ENCODE measurements at places on chromosomes 2 and 18.

DNA sequence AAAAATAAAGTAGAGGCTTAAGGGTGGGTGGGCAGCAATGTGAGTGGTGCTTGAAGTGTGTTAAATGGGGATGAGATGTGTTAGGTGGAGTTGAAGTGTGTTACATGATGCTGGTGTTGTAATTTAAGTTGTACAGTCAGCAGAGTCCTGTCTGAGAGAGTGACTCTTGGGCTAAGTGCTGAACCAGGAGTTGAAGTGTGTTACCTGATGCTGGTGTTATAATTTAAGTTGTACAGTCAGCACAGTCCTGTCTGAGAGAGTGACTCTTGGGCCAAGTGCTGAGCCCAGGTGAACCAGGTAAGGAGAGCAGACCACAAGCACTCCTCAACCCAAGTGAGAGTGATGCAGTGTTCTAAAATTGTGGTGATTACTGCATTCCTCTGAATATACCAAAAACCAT, 40.6 kb downstream of the LCLAT1 start:
- DNase-seq: no peak

DNA sequence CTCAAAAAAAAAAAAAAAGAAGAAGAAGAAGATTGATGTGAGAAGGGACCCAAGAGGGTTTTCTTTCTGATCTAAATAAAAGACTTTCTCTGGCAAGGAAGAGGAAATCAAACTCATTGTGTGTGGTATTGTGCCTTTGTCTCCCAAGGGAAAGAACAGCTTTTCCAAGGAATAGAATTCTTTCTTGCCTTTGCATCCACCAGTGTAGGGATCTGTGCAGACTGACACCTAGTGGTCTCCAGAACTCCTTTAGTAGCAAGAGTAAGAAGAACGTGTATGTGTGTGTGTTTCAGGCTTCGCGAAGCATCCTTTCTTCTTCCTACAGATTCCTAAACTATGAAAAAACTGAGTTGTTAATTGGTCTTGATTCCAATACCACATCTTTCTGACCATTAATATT, 33.5 kb upstream of the CRIM1 start:
- DNase-seq: no peak

GRCh38 chr2:166516712-166517303, 22.8 kb upstream of the SCN7A start:
- DNase-seq: no peak

- no peak for DNase-seq
Measured at GRCh38 chr2:32622570-32623310, 5.1 kb upstream of the TTC27 start.

GRCh38 chr2:207255565-207256470, 90.1 kb upstream of the KLF7 start:
- DNase-seq: no peak

DNA sequence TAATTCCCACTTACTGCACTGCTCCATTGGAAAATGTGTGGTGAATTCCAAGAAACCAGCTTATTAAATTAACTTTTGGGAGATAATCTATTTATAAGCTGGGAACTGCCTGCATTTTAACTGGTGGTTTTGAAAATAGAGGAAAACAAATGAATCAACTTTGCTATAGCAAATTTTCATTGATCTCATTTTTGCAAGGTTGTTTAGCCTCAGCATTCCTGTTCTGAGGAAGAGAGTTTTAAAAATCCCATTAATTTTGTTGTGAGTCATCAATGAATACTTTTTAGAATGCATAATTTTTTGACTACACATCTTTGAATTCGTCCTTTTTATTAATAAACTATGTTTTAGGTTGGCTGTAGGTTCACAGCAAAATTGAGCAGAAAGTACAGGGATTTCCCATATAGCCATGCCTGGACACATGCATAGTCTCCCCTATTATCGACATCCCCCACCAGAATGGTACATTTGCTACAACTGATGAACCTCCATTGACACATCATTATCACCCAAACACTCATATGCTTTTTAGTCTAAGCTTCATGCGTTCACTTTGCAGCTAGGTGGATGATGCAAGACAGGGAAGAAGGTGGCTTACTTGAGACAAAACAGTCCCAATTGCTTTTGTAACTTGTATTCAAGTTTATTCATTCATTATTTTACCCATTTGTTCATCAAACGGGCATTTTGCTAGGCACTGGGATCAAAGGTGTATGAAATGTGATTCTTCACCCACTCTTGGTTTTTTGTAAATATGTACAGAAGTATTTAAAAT, 106.9 kb downstream of the ZNF521 start:
- DNase-seq: no peak

DNA sequence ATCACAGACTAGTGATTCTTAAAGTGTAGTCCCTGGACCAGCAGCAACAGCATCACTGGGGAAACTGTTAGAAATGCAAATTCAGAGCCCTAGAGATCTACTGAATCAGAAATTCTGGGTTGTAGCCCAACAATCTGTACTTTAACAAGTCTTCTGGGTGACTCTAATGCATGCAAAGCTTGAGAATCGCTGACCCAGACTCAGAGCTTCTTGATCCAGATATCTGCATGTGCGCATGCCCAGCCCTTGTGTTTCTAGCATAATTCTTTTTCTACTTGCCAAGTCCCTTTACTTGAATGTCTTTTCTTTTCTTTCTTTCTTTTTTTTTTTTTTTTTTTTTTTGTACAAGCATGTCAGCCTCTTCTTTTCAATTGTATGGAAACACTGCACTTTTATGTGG, 60.4 kb downstream of the FIGN start:
- DNase-seq: no peak

DNA sequence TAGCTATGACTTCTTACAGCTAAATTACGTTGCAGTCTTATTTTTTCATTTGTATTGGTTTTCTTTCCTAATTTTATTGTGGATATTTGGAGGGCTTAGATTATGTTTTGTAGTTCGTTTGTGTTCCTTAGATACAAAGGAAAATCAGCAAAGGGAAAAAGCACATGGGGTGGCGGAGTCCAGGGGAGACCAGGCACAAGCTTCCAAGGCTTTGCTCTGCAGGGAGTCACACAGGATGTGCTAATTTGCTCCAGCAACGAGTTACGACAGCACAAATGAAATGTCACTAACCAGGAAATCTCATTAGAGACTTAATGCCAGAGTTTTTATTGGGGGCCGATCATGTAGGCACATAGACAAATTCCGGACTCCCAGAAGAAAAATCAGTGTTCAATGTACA, 60.5 kb upstream of the CABYR start:
- DNase-seq: no peak

GRCh38 chr18:39741755-39742466, 2176.3 kb upstream of the CELF4 start:
- no peak for DNase-seq

DNA sequence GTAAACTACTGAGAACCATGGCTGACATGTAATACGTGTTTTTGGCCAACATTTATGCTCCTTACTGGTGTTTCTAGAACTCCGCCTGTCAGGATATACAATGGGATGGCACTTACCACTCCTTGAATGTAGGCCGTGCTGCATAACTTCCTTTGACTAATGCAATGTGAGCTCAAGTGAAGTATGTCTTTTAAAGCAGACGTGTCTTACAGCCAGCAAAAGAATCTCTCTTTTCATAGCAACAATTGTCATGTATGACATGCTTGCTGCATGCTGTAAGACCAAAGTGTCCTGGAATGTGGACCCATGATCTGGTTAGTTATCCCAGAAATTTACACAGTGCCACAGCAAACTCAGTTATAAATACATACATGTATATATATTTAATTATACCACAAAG, 1202.7 kb upstream of the PIK3C3 start:
- DNase-seq: no peak

DNA sequence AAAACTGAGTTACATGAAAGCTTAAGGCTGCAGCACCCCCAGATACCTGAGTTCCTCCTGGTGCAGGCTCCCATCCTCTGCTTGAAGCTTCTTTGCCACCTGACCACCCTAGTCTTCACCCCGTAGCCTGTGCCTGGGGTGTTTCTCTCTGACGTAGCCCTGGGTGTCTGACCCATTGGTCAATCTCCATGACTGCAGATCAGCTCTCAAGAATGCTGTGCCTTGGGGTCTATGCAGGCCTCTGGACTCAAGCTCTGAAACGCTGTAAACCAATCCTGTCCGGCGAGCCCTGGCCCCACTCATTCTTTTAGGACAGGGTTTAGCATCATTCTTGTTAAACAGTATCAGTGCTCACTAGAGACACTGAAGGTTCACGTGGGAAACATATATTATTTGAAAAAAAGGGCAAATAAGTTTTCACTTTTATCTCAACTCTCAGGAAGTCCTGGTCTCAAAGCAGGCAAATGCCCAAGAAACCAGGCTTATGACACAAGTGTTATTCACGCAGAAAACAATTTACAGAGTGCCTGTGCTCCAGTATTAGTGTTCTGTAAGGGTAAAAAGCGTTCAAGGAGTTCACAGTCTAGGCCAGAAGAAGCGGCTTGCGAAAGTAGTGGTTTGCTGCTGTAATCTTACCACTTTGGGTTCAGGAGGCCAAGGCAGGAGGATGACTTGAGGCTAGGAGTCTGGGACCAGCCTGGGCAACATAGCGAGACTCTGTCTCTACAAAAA, 22.8 kb upstream of the PPP4R1 start:
- DNase-seq: no peak

DNA sequence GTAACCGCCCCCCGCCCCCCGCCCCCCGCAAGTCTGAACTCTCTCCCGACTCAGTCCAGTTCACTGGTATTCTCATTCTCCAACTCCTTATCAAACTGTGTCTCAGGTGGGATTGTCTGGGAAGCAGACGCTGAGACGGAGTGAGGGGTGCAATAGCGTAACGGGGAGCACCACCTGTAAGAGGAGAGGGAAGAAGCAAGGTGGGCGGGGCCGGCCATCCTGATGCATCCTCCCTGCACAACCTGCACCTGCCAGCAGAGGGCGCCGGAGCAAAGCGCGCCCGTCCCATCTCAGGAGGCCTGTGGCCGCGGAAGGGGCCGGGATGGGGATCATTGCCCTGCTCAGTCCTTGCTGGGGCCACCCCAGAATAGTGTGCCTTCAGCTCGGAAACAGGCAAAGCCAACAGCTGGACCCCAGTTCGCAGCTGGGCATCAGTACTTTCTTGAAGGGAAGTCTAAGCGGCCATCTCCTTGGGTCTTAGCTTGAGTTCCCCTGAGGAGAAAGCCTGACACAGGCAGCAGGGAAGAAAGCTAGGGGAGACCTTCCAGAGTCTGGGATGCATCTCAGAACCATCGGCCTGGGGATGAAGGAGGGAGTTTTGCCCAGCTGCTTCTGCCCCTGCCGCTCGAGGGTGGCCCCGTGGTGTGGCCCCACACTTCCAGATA, 208.0 kb downstream of the TFCP2L1 start:
- DNase-seq: peak; percentile 78

DNA sequence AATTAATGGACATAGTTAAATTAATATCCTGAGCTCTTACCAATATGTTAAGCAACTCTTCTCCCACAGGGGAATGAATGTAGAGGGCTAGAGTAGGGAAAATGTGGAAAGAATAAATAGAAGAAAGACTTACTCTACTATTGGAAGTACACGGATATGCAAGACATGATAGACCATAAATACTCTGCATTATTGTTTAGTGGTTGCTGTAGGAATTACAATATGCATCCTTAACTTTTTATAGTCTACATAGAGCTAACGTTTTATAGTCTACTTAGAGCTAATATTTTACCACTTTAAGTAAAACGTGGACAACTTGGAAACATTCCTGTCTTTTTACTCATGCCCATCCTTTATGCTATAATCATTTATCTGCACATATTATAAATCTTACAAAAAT, 163.8 kb upstream of the GALNT5 start:
- DNase-seq: no peak

GRCh38 chr2:218002845-218003180, at the start of gene TNS1:
Gene TNS1, minus strand, starts transcription at chr2:218002995. Its CDS starts 123 bp downstream, at chr2:218002872.
- no peak for DNase-seq

DNA sequence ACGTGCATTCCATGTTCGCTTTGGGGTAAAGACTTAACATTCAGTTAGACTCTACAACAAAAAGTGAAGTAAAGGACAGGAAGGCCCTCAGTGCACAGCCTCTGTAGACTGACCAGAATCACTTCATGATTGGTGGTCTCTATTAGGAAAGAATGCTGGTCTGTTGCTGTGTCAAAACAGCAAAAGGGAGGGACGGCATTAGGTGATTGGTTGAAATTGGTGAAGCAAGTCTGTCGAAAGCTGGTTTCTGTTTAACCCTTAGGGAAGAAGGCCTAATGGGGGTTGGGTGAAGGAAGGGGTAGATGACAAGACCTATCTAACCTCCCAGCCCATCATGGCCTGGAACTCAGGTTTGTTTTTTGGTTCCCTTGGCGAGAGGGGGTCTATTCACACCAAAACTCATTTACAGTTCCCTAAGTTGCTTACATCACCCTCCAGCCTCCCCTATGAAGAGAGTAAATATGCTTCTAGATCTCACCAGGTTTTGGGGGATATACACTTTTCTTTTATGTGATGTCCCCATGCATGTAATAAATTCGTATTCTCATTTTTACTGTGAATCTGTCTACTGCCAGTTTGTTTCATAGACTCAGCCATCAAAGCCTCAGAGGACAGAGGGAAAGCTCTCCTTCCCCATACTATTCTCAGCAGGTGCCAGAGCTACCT, 65.6 kb downstream of the TMEM17 start:
- DNase-seq: no peak

- no peak for DNase-seq
Measured at GRCh38 chr2:16853088-16853487, 187.5 kb upstream of the CYRIA start.

GRCh38 chr2:84643991-84644390, 127.7 kb downstream of the DNAH6 start:
- no peak for DNase-seq

DNA sequence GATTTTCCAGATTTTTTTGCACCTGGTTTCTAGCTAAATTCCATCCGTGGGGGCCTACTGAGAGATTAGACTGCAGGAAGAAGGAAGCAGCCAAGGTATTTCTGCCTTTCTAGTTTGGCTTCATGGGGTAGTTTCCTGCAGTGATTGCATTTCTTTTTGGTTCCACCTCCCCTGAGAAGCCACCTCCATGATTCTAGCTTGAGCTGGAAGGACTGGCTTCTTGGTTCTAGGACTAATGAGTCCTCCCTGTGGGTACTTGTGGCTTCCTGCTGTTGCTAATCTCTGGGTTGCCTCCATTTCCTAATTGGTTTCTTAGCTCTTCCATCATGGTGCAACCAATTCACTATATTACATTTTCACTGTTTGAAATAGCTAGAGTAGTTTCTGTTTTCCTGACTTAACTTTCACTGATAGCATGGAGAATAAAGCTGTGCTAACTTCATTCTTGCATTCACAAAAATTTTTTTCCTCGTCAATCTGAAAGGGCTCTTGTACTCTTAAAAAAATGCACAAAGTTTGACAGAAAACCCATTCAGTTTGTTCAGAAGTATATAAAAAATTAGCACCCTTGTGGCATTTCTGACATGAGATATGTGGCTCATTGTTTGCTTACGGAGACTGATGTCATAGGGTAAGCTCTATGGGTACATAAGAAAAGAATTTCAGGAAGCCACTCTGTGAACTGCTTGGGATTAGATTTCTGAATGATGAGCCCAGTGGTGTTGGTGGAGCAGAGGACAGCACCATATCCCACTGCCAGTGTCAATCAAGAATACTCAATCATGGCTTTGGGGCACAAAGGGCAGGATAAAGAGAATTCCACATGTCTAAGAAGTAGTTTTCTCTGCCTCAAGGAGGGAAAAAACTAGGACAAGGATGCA, 242.8 kb upstream of the RBMS1 start:
- no peak for DNase-seq

GRCh38 chr2:216860426-216861137, 718 bp upstream of the TNP1 start:
- DNase-seq: no peak

Data from activated naive CD4-positive, alpha-beta T cell treated with anti-CD3 and anti-CD28 coated beads, Interleukin-2, amount 10 ng/mL, durations not matched to agents 7 days and 5 days (primary cell).